ENCODE measurements at places on chromosomes 5 and 9.

GRCh38 chr5:67887748-67888161 lies 327.8 kb upstream of the PIK3R1 start:
- no peak for DNase-seq

DNA sequence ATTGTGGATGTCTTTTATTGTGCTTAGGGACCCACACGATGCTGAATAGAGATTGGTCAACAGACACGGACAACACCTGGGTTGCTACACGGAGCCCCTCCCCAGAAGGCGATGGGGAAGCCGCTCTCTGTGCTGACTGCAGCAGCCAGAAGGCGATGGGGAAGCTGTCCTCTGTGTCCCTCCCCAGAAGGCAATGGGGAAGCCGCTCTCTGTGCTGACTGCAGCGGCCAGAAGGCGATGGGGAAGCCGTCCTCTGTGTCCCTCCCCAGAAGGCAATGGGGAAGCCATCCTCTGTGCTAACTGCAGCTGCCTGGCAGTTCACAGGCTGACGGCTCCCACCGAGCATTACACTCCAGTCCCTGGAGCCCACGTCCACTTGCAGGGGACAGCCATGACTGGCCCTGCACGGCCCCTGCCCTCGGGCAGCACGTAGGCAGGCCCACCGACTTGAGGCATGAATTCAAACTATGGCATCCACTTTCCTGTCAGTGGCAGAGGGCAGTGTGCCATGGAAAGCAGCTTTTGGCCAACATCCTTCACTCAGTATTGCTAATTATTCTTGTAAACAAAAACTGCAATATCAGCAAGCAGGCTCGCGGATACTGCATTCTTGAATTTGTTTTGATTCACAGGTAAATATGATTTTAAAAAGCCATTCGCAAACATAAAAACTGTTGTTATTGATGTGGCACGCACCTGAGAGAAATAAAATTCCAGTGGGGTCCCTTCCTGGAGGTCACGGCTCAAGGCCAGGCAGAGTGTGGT lies 48.1 kb upstream of the CLPTM1L start:
- DNase-seq: no peak

GRCh38 chr5:92890841-92891244 lies 690.2 kb downstream of the NR2F1-AS1 start:
- DNase-seq: no peak

DNA sequence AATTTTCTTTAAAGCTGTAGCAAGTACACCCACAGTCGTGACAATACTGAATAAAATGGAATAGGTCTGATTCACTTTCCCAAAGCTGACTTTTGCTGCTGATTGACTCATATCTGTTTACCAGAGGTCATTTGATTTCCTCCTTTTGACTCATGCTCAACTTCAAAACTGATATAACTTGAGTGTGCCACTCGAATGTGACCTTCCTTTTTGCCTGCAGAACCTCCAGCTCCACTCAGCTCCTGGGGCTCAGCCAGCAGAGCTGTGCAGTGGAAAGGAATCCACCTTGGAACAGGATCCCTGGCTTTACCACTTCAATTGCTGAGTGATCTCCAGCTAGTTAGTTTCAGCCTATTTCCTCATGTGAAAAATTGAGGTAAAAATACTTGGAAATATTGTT lies 84.1 kb downstream of the FEM1C start:
- DNase-seq: no peak

GRCh38 chr9:107216329-107216728 lies 66.8 kb upstream of the RAD23B start:
- no peak for DNase-seq

DNA sequence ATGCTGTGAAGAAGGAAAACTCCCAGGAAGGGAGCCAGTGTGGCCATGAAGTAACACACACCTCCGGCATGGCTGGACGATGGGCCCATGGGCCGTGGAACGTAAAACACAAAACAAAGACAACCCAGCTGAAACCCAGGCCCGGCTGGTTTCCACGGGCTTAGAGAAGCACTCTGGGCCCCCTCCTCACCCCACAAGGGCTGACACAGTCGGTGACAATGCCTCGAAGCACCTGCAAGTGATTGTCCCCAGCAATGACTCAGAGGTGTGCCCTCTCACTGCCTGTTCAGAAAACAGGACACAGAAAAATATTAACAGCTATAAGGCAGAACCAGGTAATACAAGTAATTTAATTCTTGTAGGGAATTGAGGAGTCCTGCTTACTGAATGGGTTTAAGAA lies 135.3 kb downstream of the ROR2 start:
- no peak for DNase-seq

DNA sequence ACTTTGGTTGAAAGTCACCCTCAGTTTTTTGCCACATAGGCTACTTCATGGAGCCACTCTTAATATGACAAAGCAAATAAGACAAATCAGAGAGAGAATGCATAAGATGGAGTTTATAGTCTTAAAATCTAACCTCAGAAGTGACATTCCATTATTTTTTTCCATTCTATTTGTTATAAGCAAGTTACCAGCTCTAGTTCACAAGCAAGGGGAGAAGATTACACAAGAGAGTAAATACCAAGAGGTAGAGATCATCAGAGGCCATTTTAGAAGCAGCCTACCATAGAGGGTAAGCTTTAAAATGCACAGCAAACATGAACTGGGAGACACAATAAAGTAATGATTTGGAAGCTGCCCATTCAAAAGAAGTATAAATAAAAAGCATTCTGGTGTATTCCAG lies 651.3 kb upstream of the MEF2C start:
- DNase-seq: no peak

DNA sequence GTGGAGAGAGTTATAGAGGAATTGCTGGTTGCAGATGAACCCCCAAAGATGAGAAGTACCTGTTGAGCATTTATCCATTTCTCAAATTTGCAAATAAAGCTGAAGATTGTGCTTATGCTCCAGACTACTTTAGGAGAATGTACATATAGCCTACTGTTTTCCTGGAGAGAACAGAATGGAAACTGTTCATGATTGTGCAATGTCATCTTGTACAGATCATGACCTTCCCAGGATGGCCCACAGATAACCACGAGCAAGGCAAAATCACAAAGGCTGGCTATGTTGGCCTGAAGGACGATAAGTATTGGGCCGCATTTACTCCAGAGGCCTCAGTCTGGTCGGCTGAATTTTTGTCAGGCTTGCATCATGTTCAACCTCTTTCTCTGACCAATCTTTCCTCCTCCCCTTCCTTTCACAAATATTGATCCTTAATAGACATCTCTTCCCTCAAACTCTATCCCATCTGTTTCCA lies 28.5 kb upstream of the RICTOR start:
- no peak for DNase-seq

GRCh38 chr9:81530846-81531245 lies 158.5 kb downstream of the TLE1 start:
- DNase-seq: no peak

- no peak for DNase-seq
Observed at GRCh38 chr5:97628807-97629206, 445.8 kb upstream of the RIOK2 start.

DNA sequence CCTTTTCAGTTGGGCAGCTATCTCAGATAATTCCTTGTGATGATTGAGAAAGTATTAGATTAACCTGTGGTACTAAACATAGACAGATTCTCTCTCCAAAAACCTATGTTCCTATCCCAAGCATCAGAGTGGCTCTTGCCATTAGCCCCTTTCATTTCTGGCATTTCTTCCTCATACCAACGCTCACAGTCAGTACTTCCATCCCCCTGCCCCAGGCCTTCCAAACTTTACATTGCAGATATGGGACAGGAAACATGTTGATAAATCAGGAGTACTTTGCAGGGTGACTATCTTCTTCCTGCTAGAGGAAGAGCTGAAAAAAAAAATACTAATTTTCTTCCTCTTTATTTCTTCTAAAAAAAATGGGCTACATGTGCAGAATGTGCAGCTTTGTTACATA lies 442.6 kb upstream of the RGMB start:
- no peak for DNase-seq

- DNase-seq: no peak
Observed at GRCh38 chr9:102740578-102740977, 254.6 kb upstream of the CYLC2 start.

DNA sequence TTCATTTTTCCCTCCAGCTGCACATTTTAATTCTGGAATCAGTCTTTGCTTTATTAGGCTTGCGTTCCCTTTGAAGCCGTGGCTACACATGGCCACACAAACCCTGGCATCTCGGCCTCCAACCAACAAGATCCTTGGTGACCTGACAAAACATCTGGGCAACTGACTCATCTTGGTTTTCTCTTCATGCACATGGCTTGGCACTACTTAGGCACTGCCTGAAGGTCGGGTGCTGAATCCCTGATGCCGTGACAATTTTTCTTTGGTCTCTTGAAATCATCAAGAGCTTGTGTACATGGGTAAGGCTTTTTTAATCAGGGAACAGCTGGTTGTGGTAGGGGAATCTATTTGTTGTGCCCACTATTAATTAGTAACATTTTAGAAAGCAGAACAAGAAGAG lies 16.0 kb upstream of the PAPPA start:
- DNase-seq: no peak
